Right cardiac atrium (tissue), 5 donors: ENCODE measurements at places on chromosomes 11 and 22.

DNA sequence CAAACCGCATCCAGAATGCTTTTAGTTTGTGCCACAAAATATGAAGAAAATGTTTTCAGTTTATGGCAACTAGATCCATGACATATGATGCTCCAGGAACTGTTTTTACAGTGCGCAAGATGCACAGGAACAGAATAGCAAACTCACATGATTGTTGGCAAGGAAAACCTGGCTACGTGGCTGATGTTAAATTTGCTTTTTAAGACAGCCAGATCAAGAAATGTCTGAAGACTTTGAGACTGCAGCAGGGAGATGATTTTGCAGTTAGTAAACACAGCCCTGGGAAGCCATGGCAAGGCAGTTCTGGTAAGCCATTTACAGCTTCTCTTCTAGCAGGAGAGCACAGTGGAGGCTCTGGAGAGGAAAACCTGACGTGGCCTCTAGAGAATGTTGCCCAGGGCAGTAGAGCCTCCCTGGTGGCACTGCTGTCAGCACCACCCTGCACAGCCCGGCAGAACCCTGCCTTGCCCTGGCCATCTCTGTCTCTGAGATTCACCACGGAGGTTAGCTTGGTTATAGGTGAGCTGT, 69.8 kb upstream of the TNRC6B start:
- peak; percentile 51 for DNase-seq

GRCh38 chr11:61254403-61255025, 13.5 kb downstream of the PGA5 start:
- peak; percentile 74 for DNase-seq

GRCh38 chr22:32079130-32080089, 36.3 kb downstream of the SLC5A1 start:
- no peak for DNase-seq

GRCh38 chr11:70790671-70791300, 392.5 kb downstream of the CTTN start:
- DNase-seq, result no peak

DNA sequence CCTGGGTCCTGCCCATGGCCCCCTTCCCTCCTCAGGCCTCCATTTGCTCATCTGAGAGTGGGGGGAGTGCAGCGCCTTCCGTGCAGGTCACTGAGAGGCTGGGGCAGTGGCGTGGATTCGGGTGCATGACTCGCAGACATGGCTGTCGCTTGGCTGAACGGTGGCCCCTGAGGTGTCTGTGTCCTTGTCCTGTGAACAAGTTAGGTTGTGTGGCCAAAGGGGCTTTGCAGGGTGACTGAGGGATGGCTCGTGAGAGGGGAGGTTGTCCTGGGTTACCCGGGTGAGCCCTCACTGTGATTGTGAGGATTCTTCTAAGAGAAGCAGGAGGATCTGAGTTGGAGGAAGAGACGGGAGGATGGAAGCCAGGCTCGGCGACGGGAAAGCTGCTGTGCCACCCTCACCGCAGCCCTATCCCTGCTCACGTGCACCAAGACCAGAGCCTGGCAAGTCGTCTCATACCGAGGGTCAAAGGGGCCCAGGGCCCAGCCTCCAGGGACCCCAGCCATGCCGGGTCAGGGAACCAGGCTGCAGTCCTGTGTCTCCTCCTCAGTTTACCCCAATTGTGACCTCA, 79.1 kb downstream of the KCNQ1 start:
- DNase-seq, result no peak

- no peak for DNase-seq
These were observed 315.2 kb upstream of the B3GAT1 start for GRCh38 chr11:134727204-134727603.

DNA sequence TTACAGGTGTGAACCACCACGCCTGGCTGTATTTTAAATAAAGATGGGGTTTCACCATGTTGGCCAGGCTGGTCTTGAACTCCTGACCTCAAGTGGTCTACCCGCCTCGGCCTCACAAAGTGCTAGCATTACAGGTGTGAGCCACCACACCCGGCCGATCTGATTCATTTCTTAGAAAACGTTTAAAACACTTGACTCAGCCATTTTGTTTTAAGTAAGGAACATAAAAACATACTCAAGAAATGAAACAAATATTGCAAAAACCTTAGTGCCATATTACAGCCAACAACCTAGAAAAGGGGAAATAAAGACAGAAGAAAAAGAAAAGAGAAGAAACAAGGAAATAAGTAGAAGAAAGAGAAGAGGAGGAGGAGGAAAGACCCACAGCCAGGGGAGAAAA, 17.4 kb downstream of the LRFN4 start:
- no peak for DNase-seq

GRCh38 chr11:74749965-74750296, 1.3 kb downstream of the RNF169 start:
- no peak for DNase-seq

GRCh38 chr11:107957109-107957588, 28.9 kb downstream of the RAB39A start:
- DNase-seq, result no peak

GRCh38 chr11:108853864-108854263, 189.0 kb downstream of the DDX10 start:
- DNase-seq, result peak; percentile 66

GRCh38 chr11:126443120-126443519, 87.6 kb downstream of the ST3GAL4 start:
- no peak for DNase-seq

DNA sequence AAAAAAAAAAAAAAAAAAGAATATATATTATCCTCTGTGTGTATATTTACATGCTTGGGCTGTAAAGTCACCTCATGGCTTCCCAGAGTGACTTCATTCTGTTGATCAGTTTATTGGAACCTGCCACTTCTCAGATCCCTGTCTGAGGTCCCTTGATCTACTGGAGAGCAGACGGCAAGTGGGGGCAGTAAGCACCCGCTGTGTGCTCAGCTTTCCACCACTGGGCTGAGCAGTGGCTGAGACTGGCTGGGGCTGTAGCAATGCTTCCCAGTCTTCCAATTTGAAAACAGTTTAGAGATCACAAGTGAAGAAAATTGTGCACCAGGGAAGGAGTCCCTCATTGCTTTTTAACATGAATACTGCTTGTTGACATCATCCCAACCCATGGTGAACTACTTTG, 6.9 kb upstream of the RBM4B start:
- no peak for DNase-seq

- DNase-seq, result no peak
These were observed 27.7 kb downstream of the DNAJC24 start for GRCh38 chr11:31397239-31397834.

DNA sequence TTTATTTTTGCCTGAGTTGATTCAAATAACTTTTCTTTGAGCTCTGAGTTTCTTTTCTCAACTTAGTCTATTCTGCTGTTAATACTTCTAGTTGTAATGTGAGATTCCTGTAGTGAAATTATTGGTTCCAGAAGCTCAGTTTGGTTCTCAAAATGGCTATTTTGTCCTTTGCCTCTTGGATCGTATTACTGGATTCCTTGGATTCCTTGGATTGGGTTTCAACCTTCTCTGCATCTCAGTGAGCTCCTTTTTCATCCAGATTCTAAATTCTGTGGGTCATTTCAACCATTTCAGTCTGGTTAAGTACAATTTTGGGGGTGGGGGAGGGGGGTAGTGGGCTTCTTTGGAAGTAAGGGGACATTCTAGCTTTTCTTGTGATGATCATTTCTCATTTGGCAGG, 341.1 kb upstream of the CNTN5 start:
- DNase-seq, result no peak

GRCh38 chr11:98277251-98277912, 743.4 kb upstream of the CNTN5 start:
- no peak for DNase-seq

DNA sequence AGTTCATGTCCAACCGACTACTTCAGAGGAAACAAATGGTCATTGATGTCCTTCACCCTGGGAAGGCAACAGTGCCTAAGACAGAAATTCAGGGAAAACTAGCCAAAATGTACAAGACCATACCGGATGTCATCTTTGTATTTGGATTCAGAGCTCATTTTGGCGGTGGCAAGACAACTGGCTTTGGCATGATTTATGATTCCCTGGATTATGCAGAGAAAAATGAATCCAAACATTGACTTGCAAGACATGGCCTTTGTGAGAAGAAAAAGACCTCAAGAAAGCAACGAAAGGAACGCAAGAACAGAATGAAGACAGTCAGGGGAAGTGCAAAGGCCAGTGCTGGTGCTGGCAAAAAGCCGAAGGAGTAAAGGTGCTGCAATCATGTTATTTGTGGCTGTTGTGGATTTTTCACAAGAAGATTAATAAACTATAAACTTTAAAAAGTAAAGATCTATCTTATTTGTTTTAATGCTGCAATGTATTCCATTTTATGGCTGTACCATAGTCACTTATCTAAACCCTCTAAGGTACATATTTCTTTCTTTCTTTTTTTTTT, 20.1 kb upstream of the HIPK3 start:
- no peak for DNase-seq

DNA sequence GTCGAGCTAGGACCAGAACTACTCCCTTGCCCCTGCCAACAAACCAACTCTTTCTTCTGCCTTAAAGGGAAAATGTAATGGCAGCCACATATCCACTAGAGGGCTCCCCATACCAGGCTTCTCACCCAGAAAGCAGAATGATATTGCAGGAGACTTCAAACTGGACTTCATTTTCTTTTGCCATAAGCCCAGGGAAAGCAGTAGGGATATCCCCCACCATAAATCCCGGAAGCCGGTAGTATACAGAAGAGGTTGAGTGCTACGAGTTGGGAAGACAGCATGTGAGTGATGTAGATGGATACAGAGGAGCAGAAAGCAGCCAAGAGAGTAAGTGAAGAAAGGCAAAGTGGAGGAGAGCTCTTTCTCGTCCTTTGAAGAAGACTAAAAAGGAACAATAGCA, 12.1 kb downstream of the PLAAT5 start:
- no peak for DNase-seq

DNA sequence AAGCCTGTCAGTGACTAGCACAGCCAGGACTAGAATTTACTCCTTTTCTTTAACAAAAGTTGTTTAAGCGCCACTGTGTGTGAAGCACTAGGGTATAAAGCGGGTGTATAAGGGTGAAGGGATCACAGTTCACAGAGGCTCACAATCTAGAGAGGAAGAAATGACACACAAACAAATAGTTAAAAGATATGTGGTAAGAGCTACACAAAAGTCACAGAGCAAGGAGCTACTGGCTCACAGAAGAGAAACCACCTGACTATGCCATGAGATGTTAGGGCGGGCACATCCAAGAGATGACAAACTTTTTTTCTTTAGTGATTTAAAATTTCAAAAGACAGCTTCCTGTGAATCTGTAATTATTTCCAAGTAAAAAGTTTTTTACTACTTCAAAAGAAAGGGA, 55.6 kb downstream of the PHF21A start:
- no peak for DNase-seq

- no peak for DNase-seq
These were observed 77.5 kb downstream of the DENND5A start for GRCh38 chr11:9187616-9188015.

DNA sequence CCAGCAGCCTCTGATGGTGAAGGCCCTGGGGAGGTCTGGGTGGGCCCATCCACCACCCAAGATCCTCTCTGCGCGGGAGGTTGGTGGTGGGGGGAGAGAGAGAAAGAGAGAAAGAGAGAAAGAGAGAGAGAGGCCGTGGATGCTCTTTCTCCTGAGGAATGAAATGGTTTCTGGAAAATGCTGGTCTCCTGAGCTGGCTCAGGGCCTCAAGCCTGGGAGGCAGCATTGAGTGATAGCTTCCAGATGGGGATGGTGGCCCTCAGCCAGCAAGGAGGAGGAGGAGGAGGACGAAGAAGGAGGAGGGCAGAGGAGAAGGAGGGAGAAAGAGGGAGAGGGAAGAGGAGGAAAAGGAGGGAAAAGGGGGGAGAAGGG, 4.6 kb downstream of the TSPAN32 start:
- peak; percentile 95 for DNase-seq

- no peak for DNase-seq
These were observed 43.7 kb upstream of the APOA1 start for GRCh38 chr11:116881143-116881542.

- DNase-seq, result no peak
These were observed 827 bp downstream of the GSC2 start for GRCh38 chr22:19149047-19149883.
